Renal cortical epithelial cell (primary cell): ENCODE measurements at places on chromosomes 12 and 14. TPM values are rescaled to one million over a fixed set of nuclear protein-coding genes. Genes with fewer than 3 reads are reported as not detected.
A peak's percentile ranks its signal among the peaks of the same experiment; 100 is the strongest.

The KRT2 gene
- not detected in 2 replicates for total RNA-seq

The UNC119B gene
- total RNA-seq = 16.8 and 68.2 TPM in 2 replicates

The FLRT2 gene
- total RNA-seq = 0.55 and 1.9 TPM in 2 replicates

The CRACR2A gene
- total RNA-seq = 1.6 and 1.7 TPM in 2 replicates

The EIF2B2 gene
- 54.4 and 62.9 TPM in 2 replicates for total RNA-seq

- DNase-seq = no peak
Observed at GRCh38 chr12:111429828-111430432, 24.2 kb downstream of the SH2B3 start.

DNA sequence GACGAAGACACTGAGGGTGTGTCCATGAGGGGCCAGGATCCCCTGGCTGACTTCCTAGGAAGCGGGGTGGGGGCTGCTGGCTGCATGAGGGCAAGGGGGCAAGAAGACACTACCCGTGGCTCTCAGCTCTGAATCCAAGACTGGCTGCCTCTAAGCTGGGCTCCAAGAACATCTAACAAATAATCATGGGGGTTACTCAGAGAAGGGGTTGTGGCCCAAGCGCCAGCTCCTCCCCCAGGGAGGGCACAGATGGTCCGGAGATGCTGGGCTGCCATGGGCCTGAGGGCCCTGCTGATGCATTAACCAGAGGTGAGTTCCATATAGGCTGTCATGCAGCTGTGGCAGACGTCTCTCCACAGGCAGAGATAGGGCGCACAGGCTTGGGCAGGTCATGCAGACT lies 14.3 kb downstream of the SYNDIG1L start:
- DNase-seq = no peak

DNA sequence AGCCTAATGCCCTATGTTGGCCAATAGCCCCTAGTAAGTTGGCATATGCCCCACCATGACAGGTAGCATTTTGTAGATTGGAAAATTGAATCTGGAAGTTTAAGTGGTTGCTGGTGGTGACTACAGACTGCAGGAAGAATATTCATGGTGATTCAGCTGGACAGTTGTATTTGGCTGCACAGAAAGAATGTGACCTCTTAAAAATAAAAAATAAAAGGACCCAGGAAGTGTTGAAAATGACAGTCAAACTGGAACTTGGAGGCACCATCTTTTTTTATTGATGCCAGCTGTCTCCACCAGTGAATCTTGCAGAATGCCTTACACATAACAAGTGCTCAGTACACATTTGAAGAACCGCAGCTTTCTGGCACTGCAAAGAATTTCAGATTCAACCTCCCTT lies 73.9 kb downstream of the PRMT8 start:
- peak; percentile 3 for DNase-seq

DNA sequence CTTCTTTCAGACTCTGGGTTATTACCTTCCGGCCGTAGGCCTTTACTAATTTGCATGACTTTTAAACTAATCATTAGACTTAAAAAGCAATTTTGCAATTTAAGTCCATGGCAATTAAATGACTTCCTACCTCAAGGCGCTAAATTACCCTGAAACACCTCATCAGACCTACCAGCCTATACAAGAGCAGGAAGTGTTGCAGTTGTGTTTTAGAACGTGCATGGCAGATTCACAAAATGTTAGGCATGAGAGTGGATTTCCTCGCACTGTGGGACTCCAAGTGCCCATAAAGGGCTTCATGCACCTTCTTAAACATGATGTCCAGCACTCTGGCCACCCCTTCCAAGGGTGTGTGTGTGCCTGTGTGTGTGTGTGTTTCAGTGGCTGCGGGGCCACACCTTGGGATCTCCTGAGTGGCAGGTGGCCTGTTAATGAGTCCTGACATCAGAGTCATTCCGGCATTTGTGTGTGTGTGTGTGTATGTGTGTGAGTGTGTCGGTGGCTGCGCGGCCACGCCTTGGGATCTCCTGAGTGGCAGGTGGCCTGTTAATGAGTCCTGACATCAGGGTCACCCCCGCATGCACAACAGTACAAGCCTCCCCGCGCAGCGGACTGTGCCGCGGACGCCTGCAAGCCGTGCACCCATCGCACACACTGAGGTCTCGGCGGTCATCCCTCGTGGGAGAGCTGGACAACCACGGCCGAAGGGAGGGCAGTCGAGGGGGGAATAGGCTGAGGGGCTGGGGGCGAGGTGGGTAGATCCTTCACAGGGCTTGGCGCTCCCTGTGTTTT lies 900 bp downstream of the C2CD5 start:
- peak; percentile 69 for DNase-seq

DNA sequence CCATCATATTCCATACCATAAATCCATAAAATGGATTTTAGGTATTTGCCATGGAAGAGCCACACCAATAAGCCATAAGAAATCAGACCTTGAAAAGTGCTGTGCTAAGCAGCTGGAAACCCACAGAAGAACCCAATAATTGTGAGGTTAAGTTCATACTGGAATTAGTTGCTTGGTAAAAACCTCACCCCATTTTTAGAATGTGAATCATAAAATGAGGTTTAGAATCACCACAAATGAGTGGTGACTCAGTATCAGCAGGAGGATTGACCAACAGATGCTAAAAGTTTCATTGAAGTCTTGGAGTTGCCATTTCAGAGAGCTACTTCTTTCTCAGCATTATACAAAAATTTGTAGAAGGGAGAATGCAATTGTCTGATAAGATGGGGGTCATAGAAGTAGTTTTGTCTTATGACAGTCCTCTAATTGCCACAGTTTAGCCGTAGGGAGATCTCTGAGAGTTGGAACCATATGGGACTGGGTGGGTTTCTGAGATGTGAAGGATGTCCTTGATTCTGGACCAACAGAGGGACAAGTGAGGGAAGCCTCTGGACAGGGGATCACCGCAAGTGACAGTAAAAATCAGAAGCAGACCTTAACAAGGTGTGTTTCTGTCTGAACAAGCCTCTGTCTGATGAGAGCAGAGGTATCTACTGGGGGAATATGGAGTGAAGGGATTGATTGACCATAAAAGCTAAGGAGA lies 1.4 kb upstream of the STON2 start:
- DNase-seq = peak; percentile 100

GRCh38 chr14:22255017-22255950 lies 333.7 kb downstream of the DAD1 start:
- no peak for DNase-seq

DNA sequence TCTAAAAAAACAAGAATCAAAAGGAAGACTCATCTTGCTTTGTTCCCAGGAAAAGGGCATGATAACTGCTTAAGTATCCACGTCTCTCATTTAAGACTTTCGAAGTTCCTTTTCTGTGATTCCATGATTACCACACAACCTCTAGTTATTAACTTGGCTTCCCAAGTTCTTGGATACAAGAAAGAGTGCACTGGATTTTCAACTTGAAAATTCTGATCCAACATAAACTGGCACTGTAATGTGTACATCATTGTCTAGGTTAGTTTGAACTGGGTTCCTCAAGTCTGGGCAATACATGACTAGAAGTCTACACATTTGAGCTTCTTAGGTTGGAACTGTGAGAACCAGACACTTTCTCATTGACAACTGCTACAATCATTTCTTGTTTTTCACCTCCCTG lies 1.6 kb downstream of the KLHL28 start:
- DNase-seq = peak; percentile 23

DNA sequence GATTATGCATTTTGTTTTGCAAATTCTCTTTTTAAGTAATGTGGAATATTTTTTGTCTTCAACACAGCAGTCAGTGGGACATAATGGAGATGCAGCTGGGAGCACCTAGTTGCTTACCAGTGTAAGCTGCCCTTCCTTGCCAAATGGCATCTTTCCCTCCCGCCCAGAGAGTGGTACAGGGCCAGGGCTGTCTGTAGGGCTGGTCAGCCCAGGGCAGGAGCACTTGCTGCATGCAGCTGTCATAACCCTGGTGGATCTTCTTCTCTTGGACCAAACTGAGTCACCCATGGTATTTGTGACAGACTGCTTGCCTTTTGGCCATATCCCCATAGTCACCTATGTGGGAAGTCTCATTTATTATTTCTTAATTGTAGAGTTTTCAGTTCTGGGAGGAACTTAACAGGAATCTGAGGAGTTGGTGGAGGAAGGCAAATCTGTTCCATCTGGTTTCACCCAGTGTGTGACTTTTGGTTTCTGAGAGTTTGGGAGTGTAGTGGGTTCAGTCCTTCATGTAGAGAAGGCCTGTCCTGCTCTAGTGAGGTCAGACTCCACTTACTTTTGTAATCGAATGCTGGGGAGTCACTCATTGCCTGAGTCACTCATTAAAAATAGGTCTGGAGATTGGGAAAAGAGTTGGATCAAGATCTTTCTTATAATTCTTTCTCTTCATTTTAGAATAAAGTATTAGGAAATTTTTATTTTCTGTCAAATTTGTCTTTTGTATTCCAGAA lies 62.0 kb upstream of the ASPG start:
- DNase-seq = peak; percentile 13

- DNase-seq = peak; percentile 71
Observed at GRCh38 chr14:77988096-77988870, 181.9 kb upstream of the NRXN3 start.

DNA sequence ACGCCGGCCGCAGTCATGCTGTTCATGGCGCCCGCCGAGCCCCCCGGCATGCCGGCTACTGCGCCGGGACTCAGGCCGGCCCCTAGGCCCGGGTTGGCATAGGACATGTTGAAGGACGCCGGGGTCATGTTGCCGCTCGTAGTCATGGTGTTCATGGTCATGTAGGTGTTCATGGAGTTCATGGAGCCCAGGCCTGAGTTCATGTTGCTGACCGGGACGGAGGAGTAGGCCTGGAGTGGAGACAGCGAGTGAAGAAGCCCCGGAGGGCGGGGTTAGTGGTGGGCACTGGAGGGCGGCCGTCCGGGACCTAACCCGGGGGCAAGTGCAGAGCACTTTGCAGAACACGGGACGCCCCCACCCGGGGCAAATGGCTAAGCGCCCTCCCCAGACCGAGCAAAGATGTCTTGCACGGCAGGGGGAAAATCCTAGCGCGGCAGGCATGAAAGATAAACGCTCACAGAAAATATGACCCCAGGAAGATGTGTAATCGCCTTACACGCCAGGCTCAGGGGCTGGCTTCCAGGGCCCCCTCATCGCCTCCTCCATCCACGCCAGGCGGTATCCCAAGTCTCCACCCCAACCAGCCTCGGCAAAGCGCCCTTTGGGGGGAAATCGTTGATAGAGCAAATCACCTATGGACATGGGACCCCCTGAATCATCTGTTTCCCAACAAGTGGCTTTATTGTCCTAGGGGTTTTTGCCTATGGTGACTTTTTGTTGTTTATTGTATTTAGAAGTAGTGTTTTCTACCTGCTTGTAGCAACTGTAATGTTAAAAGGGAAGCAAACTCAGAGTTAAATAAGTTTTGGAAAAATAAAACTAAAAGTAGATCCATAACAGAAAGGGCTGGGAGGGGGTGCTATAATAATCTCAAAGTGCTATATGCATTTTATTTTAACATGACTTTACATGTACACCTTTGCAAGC lies 2.3 kb downstream of the FOXA1 start:
- DNase-seq = no peak

DNA sequence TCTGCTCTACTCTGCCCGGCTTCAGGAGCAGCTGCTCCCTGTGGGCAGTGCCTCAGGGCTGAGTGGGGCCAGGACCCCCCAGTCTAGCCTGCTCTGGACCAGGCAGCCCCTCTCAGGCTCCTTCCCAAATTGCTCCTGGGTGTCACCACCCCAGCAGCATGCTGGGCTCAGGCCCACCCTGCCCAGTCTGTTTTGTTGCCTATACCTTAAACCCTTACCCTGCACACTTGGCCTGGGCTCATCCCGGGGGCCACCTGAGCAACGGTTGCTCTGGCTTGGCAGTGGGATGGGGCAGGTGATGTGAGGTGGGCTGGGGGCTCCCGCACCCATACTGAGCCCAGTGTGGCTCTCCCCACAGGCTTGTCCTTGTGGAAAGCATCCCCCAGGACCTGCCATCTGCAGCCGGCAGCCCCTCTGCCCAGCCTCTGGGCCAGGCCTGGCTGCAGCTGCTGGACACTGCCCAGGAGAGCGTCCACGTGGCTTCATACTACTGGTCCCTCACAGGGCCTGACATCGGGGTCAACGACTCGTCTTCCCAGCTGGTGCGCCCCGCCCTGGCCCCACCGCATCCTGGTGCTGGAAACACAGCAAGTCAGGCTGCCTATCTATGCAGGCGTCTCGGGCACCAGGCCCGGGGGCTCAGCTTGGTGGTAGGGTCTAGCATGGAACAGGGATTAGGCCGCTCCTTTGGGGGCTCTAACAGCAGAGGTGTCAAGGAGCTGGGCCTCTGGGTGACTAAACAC lies 3.9 kb downstream of the PLD4 start:
- no peak for DNase-seq

- no peak for DNase-seq
Observed at GRCh38 chr14:39180553-39180952, 5.5 kb downstream of the PNN start.

DNA sequence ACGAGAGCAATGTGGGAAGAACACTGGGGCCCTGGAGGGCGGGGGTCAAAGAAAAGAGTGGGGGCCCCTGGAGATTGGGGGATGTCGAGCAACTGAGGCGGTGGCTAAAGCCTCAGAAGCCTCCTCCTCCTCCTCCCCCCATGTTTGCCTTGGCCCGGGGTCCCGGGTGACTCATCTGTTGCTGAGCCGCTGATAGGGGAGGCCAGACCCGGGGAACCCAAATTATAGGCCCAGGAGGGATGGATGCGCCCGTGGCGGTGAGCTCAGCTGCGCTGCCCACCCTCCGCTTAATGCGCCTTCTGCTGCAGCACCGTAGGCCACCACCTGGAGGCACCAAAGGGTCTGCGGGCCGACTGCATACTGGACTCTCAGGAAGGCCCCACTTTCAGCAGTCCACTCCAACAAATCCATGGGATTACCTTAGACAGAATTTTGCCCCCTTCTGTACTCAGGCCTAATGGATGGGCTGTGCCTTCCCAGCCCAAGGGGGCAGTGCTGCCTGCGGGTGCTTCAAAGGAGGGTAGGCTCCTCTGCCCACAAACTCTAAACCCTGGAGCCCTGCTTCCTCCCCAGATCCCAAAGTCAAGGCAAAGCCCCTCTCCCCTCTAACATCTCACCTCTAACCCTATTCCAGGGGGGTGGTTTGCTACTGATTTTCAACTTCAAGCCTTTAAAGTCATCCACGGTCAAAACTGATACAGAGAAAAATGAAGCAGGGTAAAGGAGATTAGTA lies 2.6 kb upstream of the WNT10B start:
- DNase-seq = no peak
